ENCODE measurements at places on chromosomes 1 and 21.

DNA sequence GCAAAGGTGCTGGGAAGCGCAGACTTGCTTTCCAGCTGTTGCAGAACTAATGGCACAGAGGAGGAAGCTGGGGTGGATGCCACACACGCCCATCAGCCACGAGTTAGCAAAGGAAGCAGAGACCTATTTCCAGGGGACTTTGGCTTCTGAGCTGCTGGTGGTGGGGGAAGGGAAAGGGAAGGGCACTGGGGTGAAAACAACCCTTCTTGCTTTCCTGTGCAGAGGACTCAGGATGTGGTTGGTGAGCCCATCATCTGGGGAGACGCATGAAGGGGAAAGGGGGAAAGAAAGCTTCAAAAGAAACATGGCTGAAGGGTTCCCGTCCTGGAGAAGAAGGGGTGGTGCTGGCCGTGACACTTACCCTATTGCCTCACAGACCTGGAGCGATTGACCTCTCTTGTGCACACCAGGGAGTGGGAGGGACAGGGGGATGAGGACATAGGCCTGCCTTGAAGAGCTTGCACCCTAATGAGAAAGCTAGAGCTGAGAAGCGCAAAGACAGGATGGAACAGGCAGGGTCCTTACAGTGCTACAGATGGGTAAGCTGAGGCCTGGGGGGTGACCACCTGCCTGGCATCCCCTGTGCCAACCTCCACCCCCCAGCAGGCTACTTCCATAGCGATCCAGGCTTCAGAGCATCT, 140.8 kb upstream of the RAB4A start:
- DNase-seq = no peak

DNA sequence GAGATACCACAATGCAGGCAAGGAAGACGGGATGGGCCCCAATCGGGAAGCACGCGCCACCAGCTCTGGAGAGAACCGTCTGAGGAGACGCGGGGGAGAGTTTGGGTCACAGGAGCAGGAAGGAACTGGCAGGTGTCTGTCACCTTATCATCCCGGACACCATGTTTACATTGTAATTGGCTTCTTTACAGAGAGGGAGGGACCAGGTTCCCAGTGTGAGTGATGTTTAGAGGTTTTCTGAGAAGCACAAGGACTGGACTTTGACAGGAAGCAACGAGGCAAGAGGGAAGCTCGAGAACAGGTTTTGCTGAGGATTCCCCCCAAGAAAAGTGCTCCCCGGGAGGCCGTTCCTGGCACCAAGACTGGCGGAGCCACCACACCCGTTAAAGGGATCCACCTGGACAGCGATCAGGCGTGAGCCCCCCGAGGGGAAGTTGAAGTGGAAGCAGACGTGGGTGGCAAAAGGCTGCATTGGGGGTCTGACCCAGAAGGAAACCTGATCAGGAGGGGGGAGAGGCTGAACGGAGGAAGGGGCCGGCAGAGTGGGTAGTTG, 957 bp downstream of the EPS15 start:
- no peak for DNase-seq

- DNase-seq = no peak
Measured at GRCh38 chr21:37383086-37383485, 16.5 kb downstream of the DYRK1A start.

- no peak for DNase-seq
Measured at GRCh38 chr1:154276797-154277196, 4.4 kb downstream of the HAX1 start.

GRCh38 chr1:36831186-36831810, 203.0 kb downstream of the GRIK3 start:
- no peak for DNase-seq

- DNase-seq = no peak
Measured at GRCh38 chr1:45621895-45622523, 1.8 kb downstream of the CCDC17 start.

GRCh38 chr1:204074274-204075138, 1.6 kb downstream of the SOX13 start:
- DNase-seq = no peak

DNA sequence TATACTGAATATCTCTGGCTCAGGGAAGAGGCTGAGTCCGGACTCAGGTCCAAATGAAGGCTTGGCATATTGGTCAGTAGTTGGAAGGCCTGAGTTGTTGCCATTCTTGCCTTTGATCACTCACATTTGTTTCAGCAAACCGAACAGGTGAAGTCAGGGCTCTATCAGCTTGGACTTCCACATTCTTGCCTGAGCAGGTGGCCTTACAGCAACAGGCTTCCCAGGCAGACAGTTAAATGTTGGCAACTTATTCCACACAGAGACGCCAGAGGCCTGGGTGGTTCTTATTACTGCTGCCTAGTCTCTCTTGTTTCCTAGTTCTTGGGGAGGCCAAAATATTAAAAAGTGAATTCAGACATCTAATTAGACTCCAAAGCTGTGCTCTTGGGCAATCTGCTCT, 36.6 kb downstream of the XCL2 start:
- DNase-seq = no peak

DNA sequence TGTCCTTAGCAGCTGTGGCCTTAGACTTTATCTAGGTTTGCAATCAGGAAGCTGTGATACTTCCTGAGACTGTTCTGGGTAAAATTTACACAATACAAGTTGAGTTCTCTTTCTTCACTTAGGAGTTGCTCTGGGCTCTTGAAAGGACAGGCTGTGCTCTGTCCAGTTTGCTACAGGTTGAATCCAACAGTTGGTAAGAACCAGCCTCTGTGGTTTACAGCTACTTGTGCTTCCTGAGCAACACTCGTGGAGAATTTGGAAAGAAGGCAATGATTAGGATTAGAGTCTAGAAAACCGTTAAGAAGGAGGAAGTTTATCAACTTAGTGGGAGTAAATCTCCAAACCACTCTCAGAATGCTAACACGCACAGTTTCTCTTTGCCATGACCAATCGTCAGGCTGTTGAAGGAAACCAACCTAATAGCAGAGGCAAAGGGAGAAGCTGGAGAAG, 26.8 kb downstream of the GFI1 start:
- no peak for DNase-seq

- no peak for DNase-seq
Measured at GRCh38 chr1:211127166-211127565, 6.8 kb downstream of the KCNH1 start.

DNA sequence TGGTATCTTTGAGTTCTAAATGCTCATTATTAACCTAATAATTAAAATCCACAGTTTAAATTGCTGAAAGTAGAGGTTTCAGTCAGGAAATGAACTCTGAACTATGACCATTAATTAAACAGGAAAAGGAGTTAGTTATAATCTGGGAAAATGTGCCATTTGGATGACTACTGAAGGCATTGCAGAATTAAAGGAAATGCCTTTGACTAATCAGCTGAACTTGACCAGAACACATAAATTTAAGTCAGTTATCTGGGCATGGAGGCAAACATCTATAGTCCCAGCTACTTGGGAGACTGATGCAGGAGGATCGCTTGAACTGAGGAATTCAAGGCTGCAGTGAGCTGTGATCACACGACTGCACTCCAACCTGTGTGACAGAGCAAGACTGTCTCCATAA, 31.9 kb downstream of the SLC44A5 start:
- no peak for DNase-seq

- no peak for DNase-seq
Measured at GRCh38 chr1:234768171-234768568, 158.2 kb upstream of the IRF2BP2 start.

DNA sequence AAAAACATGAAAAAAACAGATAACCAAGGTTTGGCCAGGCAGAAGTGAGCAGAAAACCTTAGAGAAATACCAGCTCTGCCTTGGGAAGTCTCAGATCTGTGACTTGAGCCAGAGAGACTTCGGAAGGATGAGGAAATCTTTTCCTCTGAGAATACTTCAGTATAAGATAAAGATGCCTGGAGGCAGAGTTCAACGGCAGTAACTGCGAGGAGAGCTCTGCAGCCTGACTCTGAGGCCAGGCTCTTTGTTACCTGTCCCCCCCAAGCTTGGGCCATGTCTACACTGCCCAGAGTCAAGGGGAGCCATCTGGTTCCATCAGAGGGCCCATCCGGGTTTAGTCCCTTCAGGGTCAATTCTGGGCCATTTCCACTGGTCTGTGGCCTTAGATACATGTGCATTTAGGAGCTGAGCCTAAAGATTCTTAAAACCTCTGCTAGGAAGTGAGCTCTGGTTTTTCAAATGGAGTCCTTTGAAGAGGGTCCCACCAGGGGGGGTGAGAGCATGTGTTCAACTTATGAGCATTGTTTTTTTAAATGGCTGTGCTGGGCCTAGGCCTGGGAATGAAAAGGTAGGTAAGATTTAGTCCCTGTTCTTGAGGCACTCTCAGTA, 8.7 kb downstream of the KIRREL1 start:
- no peak for DNase-seq

GRCh38 chr1:230335861-230336522, 90.1 kb downstream of the PGBD5 start:
- DNase-seq = no peak

GRCh38 chr1:113146242-113147072, 73.5 kb downstream of the LRIG2 start:
- no peak for DNase-seq

DNA sequence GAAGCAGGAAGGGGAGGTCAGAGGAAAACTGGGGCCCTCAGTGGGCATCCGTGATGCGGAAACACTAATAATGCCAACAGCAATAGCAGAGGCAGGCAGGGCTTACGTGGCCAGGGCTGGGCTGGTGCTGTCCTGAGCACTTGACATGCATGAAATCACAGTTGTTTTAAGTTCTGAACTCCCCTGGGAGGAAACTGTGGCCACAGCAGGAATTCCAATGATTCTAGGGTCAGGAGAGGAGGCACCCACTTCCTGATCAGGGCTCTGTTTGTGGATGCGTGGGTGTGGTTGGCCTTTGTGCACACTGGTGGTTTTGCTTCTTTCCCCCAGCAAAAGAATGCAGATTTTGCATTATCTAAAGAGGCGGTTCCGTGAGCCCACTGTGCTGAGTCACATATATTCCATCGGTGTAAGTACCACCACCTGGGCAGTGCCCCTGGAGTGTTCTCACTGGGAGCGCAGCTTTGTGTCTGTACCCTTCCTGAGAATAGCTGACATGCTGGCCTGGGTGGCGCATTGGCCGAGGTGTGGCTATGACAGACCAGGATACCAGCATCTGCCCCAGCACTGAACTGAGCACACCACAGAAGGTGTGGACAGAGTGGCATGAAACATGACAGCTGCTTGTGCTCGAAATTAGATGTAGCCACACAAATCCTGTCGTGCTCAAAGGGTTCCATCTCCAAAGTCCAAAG, 71.0 kb downstream of the PDE9A start:
- DNase-seq = no peak

GRCh38 chr1:2137257-2138121, 57.1 kb downstream of the FAAP20 start:
- DNase-seq = no peak

DNA sequence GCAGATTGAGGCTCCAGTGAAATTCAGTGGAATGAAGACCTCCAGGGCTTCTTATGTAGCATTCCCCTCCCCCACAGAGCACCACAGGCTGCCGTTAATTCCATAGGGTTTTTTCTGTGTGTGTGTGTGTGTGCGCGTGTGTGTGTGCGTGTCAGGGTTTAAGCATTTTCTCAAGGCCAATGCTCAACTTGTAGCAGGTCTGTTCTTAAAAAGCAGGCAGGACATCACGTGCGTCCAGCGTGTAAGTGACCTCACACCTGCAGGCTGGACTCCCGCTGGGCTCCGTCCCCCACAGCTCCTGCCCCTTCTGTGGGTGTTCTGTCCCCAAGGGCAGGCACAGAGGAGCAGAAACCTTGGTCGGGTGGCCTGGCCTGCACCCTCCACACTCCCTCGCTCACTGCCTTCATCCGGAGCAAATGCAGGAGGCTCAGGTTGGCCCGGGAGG, 5.3 kb downstream of the PRDM16 start:
- no peak for DNase-seq

DNA sequence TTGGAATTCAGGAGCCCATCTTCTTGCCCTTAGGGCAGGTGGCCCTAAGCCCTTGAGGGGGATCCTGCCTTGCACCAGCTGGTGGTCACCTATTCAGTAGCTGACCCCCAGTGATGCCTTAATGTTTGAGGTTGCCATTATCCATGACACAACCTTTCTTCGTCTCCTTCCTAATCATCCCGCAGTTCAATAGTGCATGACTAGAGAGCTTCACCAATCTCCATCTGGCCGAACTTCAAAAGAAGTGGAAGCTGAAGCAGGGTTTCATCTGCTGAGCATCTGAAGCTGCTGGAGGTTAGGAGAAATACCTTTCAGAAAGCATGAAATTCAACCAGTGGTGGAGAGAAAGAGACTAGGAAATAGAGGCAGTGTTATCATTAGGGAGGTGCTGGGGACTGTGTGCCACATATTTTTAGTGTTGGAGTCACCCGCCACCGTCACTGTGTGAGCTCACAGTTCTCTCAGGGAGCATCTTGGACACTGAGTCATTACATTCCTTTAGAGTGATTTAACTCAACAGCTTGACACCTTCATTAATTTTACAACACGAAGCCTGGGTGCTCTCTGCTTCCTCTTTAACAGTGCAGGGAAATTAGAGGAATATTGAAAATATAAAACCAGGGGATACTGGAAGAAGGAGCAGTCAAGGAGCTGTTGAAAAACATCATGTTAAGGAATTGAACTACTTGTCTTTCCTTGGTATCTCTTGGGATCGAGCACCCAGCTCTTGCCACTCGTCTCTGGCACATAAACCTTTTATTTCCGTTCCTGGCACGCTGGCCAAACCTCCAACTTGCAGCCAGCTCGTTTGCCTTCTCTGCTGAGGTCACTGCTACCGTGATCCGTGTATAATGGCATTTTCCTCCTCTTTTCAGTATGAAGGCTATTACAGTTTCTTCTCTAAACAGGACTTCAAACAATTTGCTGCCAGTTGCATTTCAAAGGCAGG, 53.6 kb downstream of the PEX14 start:
- no peak for DNase-seq

GRCh38 chr1:71587961-71588360, 507.1 kb upstream of the ZRANB2 start:
- DNase-seq = no peak
